ENCODE measurements at places on chromosomes 11 and 22.

DNA sequence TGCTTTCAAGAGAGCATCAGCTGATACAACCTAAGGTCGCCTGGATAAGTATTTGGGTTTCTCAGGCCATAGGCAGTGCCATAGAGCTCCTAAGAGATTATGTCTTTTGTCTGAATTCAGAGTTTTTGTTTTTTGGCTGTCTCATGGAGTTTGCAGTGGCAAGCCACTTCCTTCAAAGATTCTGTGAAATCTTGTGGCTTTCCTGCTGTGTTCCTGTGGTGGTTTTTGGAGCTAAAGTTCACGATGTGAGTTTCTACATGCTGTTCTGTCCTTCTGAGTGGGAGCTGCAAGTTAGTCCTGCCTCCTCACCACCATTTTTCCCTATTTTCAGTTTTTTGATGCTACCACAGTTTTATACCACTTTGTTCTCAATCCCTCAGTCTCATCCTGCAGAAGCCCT lies 111.4 kb downstream of the COMMD9 start:
- no peak for DNase-seq

GRCh38 chr11:4921796-4922195 lies 2.3 kb downstream of the OR51G1 start:
- DNase-seq, result no peak

DNA sequence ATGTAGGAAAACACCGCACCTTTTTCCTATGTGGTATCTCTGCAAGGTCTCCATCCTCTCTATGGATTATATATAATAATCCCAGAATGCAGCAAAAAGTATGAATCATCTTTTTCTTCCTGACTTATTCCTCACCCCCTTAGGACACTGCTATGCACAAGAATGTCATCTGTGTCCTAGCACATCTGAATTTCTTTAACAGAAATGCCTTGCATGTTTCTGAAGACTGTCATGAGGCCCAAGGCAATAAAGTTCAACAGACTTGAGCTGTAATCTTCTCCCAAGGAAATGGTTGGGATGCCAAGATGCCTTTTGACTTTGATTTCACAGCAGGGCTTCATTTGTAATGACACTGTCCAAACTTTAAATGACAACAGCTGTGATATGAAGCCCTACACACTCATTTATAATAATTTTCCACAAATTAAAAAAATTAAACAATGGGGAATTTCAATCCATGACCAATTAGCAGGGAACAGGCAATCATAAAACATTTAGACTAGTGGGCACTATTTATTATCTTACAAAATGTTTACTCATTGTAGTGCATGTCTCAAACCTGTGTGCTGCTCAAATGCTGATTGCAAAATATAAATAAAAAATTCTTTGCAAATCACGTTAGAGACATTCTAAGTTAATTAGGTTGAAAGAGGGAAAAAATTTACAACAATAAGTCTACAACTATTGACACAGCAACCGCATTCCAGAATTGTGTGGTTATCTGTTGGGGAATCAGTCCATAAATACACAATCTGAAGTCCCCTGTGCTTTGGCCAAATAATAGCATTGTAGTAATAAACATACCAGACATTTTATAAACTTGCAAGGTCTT lies 242.3 kb downstream of the SWAP70 start:
- no peak for DNase-seq

DNA sequence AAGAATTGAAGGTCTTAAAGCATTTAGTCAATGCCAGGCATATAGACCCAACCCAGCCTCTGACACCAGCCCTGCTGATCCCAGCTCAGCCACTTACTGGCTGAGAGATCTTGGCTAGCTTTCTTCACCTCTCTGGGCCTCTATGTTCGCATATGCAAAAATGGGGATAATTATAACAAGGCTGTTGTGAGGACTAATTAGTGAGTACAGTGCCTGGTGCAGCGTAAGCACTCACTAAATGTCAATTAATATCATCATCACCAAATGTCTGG lies 10.5 kb downstream of the CHST1 start:
- DNase-seq, result no peak
